ENCODE measurements at places on chromosomes 16 and 17.

GRCh38 chr17:74010903-74011302 lies 192.6 kb upstream of the RPL38 start:
- no peak for DNase-seq

GRCh38 chr17:45110676-45111611 lies 21.4 kb downstream of the PLCD3 start:
- no peak for DNase-seq

DNA sequence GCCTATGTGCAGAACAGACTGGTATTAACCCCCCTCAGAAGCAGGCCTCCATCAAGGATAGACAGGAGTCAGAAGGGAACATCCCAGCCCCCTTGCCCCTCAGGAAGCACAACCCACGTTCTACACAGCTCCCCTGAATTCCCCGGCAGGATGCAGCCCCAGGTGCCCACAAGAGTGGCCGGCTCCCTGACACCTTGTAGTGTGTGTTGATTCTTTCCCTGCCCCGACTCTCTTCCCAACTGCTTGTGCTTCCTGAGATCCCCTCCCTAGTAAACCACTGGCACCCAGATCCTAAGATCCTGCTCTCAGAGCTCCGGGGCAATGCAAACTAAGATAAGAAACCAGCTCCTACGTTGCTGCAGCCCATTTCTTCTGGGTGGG lies 34.8 kb upstream of the LITAF start:
- no peak for DNase-seq

GRCh38 chr17:80786470-80786869 lies 205.2 kb upstream of the CHMP6 start:
- DNase-seq: no peak

- no peak for DNase-seq
Observed at GRCh38 chr16:25270577-25270976, 12.9 kb upstream of the ZKSCAN2 start.

DNA sequence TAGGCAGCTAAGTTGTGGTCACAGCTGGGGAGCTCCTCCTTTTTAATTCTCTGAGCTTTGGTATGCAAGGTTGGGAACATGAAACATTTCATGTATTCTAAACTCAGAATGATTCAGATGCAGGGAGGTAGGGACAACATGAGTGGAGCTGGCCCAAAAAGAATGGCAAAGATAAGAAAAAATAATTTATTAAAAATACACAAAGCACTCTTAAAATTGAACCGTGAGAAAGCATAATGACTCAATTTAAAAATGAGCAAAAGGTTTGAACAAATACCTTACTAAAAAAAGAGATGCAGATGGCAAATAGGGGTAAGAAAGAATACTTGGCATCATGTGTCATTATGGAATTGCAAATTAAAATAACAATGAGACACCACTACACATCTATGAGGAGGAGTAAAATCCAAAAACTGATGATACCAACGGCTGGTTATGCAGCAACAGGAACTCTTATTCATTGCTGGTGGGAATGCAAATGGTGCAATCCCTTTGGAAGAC lies 175.6 kb upstream of the IRX3 start:
- no peak for DNase-seq
